HT1080 (cell line): ENCODE measurements at places on chromosomes 11 and 22. TPM values are rescaled to one million over a fixed set of nuclear protein-coding genes. Genes with fewer than 3 reads are reported as not detected.
A peak's percentile ranks its signal among the peaks of the same experiment; 100 is the strongest.

DNA sequence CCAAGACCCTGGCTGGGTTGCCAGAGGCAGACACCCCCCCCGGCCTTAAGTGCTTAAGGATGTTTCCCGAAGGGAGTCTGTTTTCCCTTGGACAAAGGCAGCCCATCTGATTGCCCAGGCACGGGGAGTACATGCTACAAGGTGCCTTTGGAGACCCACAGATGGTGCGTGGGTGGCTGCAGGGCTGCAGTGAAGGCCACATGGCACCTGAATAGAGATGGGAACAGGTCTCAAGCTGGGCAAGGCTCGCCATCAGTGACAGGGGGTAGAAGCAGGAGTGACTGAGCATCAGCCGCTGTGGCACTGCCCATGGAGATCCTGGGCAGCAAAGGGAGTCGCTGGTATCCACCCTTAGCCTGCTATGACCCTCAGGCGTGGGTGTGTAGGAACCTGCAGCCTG lies 2.4 kb downstream of the RTL6 start:
- no peak for DNase-seq

Gene TIGD3
- 0.40 and 0.51 TPM in 2 replicates for total RNA-seq

Gene OR51B5
- 118 and 147 TPM in 2 replicates for total RNA-seq

Gene CSF2RB
- not detected in 2 replicates for total RNA-seq

DNA sequence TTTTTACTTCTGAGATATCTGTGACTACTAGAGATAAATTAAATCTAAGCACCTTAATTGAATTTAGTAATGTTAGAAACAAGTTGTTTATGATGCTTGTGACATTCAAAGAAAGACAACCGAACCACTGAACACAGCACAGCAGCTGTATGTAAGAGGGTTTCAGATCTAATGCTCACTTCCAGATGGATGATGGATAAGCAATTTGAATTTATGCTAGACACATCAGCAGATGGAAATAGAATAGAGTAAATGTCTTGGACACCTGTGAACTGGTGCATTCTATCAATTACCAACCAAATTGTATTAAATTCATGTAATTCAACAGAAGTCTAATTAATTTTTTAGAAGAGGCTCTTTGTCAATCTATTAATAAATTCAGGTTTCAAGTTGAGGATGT lies 306.3 kb downstream of the CNTN5 start:
- no peak for DNase-seq

Gene IGF2
- 0.24 TPM in 1 of 2 replicates, not detected in the other for total RNA-seq

- DNase-seq = no peak
Measured at GRCh38 chr22:43050995-43051394, 36.0 kb upstream of the PACSIN2 start.

GRCh38 chr11:73520353-73521061 lies 77.4 kb downstream of the FAM168A start:
- no peak for DNase-seq

Gene DDI1
- total RNA-seq = not detected in 2 replicates

GRCh38 chr11:19711911-19712280 lies 741 bp upstream of the NAV2 start:
- DNase-seq = no peak

GRCh38 chr22:20756846-20757245 lies 17.1 kb upstream of the SERPIND1 start:
- DNase-seq = no peak

Gene CAPRIN1
- 282 and 324 TPM in 2 replicates for total RNA-seq

DNA sequence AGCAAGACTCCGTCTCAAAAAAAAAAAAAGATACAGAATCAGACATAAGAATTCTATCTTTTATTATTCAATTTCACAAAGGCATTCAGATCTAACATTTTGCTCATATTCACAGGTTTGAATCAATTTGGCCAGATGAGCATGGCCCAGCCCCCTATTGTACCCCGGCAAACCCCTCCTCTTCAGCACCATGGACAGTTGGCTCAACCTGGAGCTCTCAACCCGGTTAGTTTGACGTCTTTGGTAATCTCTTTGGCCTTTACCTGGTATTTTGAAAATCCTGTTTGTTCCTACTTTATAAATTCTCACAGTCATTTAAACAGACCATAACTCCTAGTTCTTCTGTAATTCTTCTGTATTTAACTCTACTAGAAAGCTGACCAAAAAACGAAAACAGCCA lies 55.3 kb downstream of the EP300 start:
- no peak for DNase-seq

DNA sequence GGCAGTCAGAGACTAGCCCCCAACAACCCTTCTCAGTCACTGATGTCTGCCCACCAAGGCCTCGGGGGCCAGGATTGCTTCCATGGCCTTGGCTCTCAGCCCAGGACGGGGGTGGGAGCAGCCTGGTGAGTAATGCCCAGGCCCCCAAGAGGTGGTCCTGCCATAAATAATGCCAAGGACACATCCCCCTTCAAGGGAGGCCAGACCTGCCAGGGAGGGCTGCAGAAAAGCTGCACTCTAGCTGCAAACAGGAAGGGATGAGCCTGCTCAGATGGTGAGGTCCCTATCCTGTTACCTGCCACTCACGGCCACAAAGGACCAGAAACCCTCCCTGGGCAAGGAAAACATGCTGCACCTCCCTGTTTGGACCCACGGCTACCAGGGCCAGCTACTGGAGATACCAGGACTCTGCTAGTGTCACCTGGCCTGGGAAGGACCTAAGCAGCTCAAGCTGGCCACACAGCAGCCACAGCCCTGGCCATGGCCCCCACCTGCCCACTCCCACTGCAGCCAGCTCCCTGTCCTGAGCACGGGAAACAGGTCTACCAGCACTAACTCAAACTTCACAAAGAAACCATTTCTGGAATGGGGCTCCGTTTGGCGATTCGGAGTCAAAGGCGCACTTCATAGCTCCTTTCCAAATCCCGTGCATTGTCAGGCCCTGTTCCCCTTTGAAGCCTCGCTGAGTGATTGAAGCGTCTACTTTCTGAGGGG lies 12.1 kb downstream of the GNB1L start:
- no peak for DNase-seq

DNA sequence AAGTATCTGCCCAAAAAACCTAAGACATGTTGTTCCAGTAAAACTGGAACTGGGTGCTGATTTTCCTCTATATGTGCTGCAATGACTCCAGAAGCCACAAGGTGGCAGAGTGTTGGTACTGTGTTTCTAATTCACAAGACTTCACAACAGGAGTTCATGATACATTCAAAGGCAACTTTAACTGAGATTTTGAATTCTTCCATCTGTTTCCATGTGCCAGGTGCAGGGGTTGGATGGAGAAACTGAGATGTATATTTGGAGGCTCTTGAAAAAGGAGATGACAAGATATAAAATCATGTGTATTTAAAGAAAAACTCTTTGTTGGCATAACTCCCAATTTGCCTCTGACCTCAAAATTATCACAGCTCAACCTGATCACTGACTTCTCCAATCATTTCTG lies 1098.6 kb upstream of the CCDC90B start:
- DNase-seq = peak; percentile 41

Gene BEST1
- not detected in 2 replicates for total RNA-seq

- no peak for DNase-seq
Measured at GRCh38 chr11:31687256-31687655, 123.9 kb downstream of the PAX6 start.

Gene MSANTD2
- 13.7 and 14.5 TPM in 2 replicates for total RNA-seq

DNA sequence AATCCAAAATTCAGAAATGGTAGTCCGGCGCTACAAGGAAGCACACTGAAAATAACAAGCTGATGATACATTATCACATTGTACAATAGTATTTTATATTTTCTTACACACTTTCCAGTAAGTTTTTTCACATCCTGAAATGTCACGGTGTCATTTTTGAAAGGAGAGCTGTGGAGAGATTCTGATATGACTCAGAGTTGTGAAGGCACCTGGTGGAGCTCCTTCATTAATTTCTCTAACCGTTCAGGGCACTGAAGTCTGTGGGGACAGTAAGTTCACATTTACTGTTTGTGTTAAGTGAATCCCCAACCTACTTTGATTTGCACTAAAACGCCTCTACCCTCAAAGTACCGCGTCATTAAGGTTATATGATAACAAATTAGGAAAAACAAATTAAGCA lies 13.3 kb downstream of the LDHAL6A start:
- DNase-seq = no peak

Gene GGTLC3
- total RNA-seq = not detected in 2 replicates

Gene KCNJ1
- not detected in 2 replicates for total RNA-seq

- peak; percentile 58 for DNase-seq
Measured at GRCh38 chr11:128407962-128408361, 179.4 kb downstream of the ETS1 start.

DNA sequence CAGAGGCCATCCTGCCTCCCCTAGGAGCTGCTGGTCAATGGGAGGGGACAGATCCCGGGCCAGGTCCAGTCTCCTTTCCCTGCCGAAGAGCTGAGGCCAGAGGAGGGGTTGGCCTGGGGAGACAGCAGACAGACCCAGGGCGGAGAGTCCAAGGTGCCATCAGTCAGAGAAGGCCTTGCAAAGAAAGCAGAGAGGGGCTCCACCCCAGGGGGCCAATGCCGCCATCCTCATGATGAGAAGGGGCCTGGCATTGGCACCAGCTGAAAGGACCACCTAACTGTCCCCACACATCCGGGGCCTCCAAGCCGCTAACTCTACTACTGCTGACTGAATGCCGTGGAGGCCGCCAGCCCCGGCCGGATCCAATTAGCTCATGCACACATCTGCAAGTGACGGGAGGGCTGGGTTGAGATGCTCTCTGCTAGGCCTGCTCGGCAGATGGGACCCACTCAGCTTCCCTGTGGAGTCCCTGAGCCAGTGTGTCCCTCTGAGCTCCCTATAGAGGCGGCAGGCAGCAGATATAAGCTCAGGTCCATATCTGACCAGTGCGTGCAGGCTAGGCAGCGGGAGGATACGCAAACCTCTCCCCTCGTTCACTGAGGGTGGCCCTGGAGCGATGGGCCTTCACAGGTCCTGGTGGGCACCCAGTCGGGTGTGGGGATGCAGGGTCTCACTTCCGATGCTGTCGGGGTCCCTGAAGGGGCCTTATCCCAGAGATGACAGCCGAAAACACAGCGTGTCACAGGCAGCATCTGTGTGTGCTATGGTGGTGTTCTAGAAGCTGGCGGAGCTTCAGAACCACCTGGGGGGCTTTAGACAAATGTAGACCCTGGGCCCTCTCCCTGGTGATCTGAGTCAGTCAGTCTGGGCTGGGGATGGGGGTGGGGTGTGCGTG lies 183.9 kb downstream of the CTTN start:
- no peak for DNase-seq

DNA sequence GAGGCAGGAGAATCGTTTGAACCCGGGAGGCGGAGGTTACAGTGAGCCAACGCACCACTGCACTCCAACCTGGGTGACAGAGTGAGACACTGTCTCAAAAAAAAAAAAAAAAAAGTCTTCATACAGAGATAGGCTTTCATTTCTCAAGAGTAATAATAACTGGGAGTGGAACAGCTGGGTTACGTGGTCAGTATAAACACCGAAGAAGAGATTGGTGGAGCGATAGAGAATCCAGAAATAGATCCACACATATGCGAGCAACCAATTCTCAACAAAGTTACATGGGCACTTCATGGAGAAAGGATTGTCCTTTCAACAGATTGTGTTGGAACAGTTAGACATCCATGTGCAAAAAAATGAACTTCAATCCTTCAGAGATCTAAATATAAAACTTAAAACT lies 24.6 kb downstream of the ZBED4 start:
- no peak for DNase-seq

DNA sequence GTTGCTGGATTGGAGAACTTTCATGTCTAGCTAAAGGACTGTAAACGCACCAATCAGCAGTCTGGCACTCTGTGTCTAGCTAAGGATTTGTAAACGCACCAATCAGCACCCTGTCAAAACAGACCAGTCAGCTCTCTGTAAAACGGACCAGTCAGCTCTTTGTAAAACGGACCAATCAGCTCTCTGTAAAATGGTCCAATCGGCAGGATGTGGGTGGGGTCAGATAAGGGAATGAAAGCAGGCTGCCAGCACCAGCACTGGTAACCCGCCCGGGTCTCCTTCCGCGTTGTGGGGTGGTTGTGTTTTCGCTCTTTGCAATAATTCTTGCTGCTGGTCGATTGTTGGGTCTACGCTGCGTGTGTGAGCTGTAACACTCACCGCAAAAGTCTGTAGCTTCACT lies 11.3 kb downstream of the MYO18B start:
- DNase-seq = peak; percentile 82

DNA sequence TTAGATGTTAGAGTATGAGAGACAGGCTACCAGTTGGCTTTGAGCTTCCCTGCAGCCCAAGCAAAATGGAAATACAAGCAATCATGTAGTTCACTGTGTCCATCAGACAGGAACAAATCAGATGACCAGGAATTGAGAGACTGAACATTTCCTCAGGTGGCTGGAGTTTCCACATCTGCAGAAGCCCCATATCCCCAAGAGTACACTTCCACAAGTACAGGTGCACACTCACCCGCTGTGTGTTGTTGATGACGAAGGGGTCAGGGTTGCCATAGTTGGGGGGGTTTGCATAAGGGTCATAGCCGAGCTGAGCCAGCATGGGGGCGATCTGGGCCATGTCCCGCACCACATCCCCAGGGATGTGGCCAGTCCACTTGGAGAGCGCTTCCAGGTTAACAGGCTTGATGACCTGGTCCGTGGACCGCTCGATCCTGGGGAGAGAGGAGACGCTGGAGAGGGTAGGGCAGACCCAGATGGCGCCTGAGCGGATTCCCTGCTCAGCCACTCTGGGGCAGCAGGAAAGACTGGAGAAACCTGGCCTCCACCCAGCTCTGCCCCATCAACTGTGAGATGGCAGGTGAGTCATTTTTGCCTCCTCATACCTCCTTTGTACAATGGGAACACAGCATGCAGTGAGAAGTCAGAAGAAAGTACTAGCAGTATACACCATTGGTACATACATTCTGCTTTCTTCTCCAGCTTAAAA lies 23.9 kb upstream of the TFIP11 start:
- DNase-seq = peak; percentile 65

DNA sequence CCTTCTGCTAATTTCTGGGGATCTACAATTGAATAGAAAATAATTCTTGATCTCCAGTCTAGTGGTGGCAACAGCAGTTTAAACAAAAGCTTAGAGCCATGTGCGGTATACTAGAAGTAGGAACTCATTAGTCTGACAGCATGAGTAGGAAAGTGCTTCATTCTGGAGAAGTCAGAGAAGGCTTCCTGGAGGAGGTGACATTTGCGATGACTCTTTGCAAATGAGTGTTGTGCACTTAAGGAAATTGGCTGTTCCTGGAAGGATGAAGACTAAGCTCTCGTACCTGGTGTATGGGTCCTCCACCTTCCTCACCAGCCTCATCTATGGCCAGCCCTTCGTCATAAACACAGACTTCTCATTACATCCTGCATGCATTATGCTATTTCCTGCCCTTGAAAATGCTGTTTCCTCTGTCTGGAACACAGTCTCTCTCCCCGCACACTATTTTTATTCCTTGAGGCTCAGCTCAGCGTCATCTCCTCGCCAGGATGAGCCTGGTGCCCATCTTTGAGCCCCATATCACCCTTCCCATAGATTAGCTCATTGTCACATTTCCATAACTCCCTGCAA lies 132.9 kb downstream of the PKNOX2 start:
- no peak for DNase-seq

GRCh38 chr11:122179961-122180834 lies 64.2 kb upstream of the BLID start:
- DNase-seq = peak; percentile 100

DNA sequence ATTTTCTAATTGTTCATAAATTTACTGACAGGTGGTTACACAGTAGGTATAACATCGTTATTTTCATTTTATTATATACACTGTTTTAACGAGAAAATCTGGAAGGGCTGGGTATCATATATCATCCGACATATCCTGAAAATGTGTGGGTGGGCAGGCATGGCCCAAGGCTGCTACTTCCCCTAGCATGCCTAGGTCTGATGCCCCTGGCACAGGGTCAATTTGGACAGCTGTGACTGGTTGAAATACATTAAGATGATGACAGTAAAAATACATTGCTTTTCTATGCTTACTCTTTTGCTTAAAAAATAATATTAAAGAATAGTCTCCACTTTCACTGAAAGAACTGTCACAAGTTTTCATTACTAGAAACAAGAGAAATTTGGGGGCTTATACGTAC lies 908.8 kb downstream of the OPCML start:
- DNase-seq = no peak

Gene OR6Q1
- not detected in 2 replicates for total RNA-seq

Gene MYRF
- total RNA-seq = 2.8 and 2.9 TPM in 2 replicates
